Adrenal gland (tissue), 19 donors: ENCODE measurements at places on chromosomes 13 and 19. TPM values are rescaled to one million over a fixed set of nuclear protein-coding genes. Genes with fewer than 3 reads are reported as not detected.

DNAJC15 gene
- polyA plus RNA-seq = 13.5 TPM

FUZ gene
- polyA plus RNA-seq = 47.7 TPM

RFPL4AL1 gene
- not detected for polyA plus RNA-seq

WTIP gene
- polyA plus RNA-seq = 2.7 TPM

NMRK2 gene
- polyA plus RNA-seq = 2.3 TPM

ZNF177 gene
- polyA plus RNA-seq = 7.6 TPM

CNMD gene
- not detected for polyA plus RNA-seq

C5AR1 gene
- polyA plus RNA-seq = 3.9 TPM

SLITRK1 gene
- polyA plus RNA-seq = not detected

DNA sequence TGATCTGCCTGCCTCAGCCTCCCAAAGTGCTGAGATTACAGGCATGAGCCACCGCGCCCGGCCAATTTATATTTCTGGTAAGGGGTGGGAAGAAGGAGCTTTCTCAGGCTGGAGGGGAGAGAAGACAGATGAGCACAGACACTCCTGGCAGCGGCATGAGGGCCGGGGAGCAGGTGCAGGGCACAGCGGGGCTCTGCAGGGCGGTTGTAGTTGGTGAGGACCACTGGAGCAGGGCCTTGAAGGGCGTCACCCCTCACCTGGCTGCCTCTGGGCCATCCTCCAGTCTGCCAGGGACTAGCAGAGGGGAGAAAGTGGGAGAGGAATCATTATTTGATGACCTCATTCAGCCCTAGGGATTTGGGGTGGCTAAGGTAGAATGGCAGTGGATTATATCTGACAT, 8.6 kb upstream of the CSNK1G2 start:
- H3K27ac ChIP-seq = no peak overlapping the region
- peaks cover 10% of the 10 kb centered on the region for H3K4me1 ChIP-seq
- H3K36me3 ChIP-seq = no peaks in the 10 kb centered on the region
- no peak for DNase-seq
- no peak overlapping the region for H3K4me3 ChIP-seq

DNA sequence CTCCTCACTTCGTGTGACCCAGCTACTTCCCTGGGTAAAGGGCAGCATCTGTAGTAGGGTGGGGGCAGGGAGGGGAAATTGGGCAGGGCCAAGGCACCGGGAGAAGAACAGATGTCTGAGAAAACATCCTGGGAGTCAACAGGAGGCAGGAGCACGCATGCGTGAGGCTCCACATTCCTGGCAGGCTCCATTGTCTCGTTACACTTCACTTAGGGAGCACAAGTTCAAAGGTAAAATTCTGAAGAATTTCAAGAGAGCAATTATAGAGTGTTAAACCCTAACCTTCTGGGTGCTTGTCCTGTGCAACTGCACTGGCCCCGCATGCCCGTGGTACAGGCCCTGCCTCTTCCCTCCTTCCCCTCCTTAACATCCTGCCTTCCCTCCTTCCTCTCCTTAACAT, 79.6 kb upstream of the POMP start:
- no peaks in the 10 kb centered on the region for H3K27me3 ChIP-seq
- H3K4me3 ChIP-seq = no peak overlapping the region
- no peaks in the 10 kb centered on the region for H3K36me3 ChIP-seq

DNA sequence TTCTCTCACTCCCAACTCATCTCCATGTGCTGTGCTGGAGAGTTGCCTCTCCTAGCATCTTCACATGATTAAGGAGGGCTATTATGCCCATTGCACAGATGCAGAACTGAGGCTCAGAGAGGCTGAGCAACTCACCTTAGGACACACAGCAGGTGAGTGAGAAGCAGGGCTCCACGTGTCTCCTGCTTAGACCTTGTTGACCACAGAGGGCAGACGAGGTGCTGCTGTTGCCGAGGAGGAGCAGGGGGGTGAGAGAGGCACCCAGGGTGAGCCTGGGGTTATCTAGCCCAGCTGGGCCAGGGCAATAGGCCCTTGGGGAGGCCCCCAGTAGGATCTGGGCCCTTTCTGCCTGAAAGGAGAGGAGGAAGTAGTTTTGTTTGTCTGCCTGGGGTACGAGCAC, 2.4 kb upstream of the HSH2D start:
- no peak overlapping the region for H3K4me3 ChIP-seq
- H3K36me3 ChIP-seq = no peaks in the 10 kb centered on the region
- no peak for DNase-seq
- H3K4me1 ChIP-seq = no peaks in the 10 kb centered on the region

- H3K4me1 ChIP-seq = no peaks in the 10 kb centered on the region
- DNase-seq = no peak
- H3K27me3 ChIP-seq = no peaks in the 10 kb centered on the region
- H3K36me3 ChIP-seq = no peaks in the 10 kb centered on the region
These were observed 6.2 kb upstream of the ZNF497 start for GRCh38 chr19:58368561-58369360.

- peak; percentile 61 for DNase-seq
- H3K27ac ChIP-seq = no peak overlapping the region
- H3K27me3 ChIP-seq = peaks cover 24% of the 10 kb centered on the region
- H3K4me1 ChIP-seq = peaks cover 7% of the 10 kb centered on the region
These were observed 2.2 kb downstream of the PDE4C start for GRCh38 chr19:18223860-18224524.

- DNase-seq = no peak
- H3K4me3 ChIP-seq = no peak overlapping the region
- no peak overlapping the region for H3K27ac ChIP-seq
- H3K27me3 ChIP-seq = no peaks in the 10 kb centered on the region
- no peaks in the 10 kb centered on the region for H3K4me1 ChIP-seq
These were observed 18.2 kb upstream of the ZNF14 start for GRCh38 chr19:19750842-19751790.

DNA sequence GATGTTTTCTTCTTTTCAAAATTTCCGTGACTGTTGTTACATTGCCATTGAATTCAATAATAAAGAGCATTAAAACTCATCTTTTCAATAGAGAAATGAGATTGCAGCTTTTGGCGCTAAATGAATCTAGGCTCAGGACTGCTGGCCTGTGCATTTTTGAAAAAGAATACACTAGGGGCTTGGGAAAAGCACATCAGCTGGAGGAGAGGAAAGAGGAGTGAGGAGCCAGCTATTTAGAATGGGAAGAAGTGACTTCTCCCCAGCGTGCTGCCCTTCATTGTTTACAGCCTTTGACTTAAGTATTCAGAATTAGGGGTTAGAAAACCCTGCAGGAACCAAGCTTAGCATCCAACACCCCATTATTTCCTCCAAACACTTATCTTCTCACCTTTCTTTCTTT, 43.3 kb downstream of the TNFSF11 start:
- no peak overlapping the region for H3K27ac ChIP-seq
- H3K4me1 ChIP-seq = no peaks in the 10 kb centered on the region
- no peaks in the 10 kb centered on the region for H3K36me3 ChIP-seq
- H3K27me3 ChIP-seq = no peaks in the 10 kb centered on the region
- no peak for DNase-seq

DNA sequence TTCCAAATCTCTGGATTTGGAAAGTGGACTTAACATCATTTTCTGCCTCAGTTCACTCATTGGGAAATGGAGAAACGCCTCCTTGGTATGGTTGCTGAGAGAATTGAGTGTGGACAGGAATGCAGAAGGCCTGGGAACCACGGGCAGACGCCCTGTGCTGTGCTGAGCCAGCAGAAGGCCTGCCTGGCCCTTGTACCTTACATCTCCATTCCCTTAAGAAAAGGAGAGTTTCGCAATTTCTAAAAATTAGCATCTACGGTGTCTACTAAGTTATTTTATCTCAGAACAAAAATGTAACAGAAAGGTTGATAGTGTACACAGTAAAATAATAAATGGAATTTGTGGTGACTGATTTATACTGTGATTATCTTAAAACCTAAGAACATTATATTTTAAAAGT, 78.7 kb downstream of the IPO5 start:
- H3K4me1 ChIP-seq = no peaks in the 10 kb centered on the region
- H3K27me3 ChIP-seq = no peaks in the 10 kb centered on the region
- no peak overlapping the region for H3K4me3 ChIP-seq

GRCh38 chr19:38975861-38976271, 324 bp upstream of the FBXO17 start:
- H3K4me1 ChIP-seq = no peaks in the 10 kb centered on the region
- DNase-seq = no peak
- peak overlapping the region; percentile 4 for H3K27ac ChIP-seq
- H3K27me3 ChIP-seq = peaks cover 4% of the 10 kb centered on the region
- H3K4me3 ChIP-seq = peak overlapping the region; percentile 13

GRCh38 chr13:51740698-51741097, 63.3 kb downstream of the DHRS12 start:
- no peak overlapping the region for H3K4me3 ChIP-seq
- peaks cover 32% of the 10 kb centered on the region for H3K4me1 ChIP-seq
- no peaks in the 10 kb centered on the region for H3K27me3 ChIP-seq
- DNase-seq = peak; percentile 58
- peaks cover 9% of the 10 kb centered on the region for H3K36me3 ChIP-seq

DNA sequence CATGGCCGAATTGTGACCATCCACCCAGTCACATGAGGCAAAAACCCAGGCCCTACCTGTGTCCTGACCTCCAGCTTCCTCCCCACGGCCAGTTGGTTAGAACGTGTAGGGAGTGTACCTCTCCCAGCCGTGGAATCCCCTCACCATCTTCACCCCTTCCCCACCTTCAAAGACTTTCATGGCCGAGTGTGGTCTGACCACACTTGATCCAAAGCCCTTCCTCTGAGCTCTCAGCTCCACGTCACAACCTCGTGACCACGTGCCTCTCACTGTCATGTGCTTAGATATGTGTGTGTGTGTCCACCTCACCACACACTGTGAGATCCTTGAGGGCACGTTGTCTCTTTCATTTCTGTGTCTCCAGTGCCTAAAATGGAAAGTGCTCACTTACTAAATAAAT, 48.6 kb upstream of the UBE2L5 start:
- H3K4me3 ChIP-seq = no peak overlapping the region
- H3K4me1 ChIP-seq = no peaks in the 10 kb centered on the region
- no peaks in the 10 kb centered on the region for H3K27me3 ChIP-seq
- no peak overlapping the region for H3K27ac ChIP-seq

GRCh38 chr19:6778386-6778785, 5.9 kb downstream of the VAV1 start:
- no peaks in the 10 kb centered on the region for H3K4me1 ChIP-seq
- no peak overlapping the region for H3K4me3 ChIP-seq
- DNase-seq = no peak
- no peak overlapping the region for H3K27ac ChIP-seq
- no peaks in the 10 kb centered on the region for H3K27me3 ChIP-seq
- no peaks in the 10 kb centered on the region for H3K36me3 ChIP-seq

- H3K36me3 ChIP-seq = no peaks in the 10 kb centered on the region
- no peak for DNase-seq
- H3K27ac ChIP-seq = no peak overlapping the region
These were observed 434.2 kb upstream of the PRR20A start for GRCh38 chr13:56706485-56706884.

DNA sequence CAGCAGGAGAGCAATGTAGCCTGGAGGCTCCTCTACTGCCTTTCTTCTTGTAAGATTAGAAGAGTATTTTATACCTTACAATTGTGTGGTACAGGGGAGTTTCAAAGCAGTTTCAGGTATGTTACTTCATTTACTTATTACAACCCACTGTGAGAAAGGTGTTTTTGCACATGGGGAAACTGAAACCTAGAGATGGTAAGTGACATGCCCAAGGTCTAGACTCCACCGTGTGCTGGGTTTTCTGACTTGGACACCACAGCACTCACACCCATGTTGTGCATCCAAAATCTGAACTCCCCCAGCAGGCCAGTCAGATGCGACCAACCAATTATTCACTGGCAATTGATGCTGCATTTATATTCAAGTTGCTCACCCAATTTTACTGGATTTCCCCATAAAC, 22.8 kb downstream of the ERICH6B start:
- no peaks in the 10 kb centered on the region for H3K36me3 ChIP-seq
- no peak overlapping the region for H3K27ac ChIP-seq
- H3K4me1 ChIP-seq = no peaks in the 10 kb centered on the region
- H3K4me3 ChIP-seq = no peak overlapping the region

DNA sequence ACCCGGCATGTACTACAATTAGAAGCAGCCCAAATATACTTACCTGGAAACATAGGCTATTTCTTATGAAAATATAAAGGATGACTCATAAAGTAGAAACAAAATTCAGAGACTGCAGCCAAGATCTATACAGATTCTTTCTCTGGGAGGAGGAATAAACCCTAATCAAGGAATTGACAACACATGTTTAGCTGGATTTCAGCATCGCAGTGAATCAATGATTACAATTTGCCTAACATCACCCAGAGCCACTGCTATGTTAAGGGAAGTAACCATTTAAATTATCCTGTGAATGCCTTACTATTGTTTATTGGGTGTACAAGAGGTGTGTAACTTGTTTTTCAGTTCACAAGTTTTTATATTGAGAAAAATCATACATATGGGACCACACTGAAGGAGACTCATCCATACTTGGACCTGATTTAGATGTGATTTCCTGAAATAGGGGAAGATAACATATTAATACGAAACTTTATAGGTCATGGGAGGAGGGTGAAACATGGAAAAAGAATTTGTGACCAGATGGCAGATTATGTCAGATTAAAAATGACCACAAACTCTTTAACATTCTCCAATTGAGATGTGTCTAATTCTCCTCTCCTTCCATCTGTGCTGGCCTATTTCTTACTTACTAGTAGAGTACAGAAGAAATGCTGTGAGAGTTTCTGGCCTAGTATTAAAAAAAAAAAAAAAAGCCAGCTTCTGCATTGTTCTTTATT, 1168.4 kb downstream of the SLITRK1 start:
- no peak overlapping the region for H3K4me3 ChIP-seq
- H3K36me3 ChIP-seq = no peaks in the 10 kb centered on the region
- H3K4me1 ChIP-seq = no peaks in the 10 kb centered on the region
- no peaks in the 10 kb centered on the region for H3K27me3 ChIP-seq

DNA sequence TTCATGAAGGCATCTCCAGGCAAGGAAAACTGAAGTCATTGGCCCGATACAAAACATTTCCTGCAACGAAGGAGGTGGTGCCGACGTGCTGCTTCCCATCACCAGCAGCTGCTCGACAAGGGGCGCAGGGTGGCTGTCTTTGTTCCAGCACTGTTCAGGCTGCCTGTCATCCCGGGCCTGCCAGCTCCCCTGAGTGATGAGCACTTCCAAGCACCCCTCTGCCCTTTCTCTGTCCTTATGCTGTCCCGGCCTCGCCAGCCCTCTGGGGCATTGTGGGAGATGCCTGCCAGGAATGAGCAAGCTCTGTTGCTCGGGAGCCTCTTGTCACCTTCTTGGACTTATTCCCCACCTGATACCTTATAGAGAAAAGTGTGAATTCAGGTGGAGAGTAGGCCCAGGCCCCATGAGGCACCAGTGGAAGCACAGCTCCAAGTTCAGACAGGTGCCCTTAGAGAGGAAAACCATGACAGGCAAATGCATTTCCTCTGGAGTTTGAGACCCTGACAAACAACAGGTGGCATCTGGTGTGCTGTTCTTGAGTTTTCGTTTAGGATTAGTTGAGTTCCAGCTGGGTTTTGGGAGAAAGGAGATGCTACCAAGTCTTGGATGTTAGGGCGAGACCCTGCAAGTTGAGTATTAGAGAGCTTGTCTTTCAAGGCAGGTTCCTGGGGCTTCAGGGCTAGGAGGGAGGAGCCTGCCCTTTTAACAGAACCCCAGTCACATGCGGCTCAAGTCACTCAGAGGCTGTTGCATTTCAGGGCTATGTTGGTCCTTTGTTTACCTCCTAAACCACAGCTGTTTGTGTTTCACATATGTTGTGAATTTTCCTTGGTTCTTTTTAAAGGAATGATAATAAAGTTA, 21.4 kb downstream of the BBC3 start:
- peaks cover 8% of the 10 kb centered on the region for H3K4me1 ChIP-seq
- H3K36me3 ChIP-seq = peaks cover 18% of the 10 kb centered on the region
- H3K27me3 ChIP-seq = no peaks in the 10 kb centered on the region

- no peaks in the 10 kb centered on the region for H3K27me3 ChIP-seq
- peak overlapping the region; percentile 57 for H3K27ac ChIP-seq
- H3K36me3 ChIP-seq = peaks cover 14% of the 10 kb centered on the region
- no peaks in the 10 kb centered on the region for H3K4me1 ChIP-seq
- DNase-seq = no peak
These were observed 10.3 kb upstream of the ZNF83 start for GRCh38 chr19:52648336-52649016.
